ENCODE measurements at places on chromosomes 4 and X.

DNA sequence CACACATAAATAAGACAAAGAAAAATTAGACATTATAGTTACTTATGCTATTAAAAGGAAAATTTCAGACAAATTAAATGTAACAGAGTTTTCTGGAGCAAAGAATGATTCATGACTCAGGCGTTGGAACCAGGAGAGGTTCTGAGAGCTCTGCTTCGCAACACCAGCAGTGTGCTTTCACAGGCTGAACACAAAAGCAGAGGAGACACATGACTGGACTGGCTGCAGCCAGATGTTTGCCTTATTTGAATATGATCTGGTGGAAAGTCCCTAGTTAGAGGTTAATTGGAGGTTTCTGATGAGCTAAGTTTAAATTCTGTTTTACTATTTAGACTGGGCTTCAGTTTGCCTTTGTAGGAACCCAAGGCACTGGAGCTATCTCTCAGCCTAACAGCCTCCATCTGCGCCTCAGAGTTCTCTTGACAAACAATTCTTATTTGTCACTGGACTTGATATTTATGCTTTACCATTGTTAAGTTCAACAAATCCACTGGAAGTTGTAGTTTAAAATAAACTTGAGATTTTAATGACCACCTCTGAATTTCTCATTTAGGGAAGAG is 16.2 kb downstream of the BOD1L1 start:
- DNase-seq, result no peak

DNA sequence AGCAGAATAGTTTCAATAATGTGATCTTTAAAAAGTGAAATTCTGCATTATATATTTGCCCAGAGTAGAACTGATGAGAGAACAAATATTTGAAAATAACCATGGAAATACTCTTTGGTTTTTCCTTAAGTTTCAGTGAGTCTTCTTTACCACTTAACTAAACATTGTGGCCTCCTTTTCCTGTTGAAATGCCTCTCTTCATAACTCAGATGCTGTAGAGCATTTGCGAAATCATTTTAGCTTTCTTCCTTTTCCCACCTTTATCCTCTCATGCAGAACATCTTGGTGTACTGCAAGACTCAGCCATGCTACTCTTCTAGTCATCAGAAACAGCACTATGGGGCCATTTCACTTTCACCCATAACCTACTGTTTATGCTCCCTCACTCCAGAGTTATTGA is 48.2 kb downstream of the CASK start:
- no peak for DNase-seq

DNA sequence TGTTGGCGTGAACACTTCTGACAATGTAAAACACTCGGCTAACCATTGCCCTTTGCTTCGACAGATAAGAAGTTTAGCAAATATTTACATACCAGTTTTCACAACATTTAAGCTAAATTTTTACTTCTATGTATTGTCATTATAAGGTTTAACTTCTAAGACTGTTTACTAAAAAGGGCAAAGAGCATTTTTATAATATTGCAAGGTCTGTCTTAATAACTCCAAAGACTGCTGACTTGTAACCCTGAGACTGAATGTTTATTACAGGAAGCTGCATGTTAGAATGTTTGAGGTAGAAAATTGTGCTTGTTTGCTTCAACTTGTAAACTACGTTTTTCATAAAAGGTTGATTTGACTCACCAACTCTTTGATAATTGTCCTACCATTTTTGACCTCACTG is 213.2 kb upstream of the RPS6KA3 start:
- DNase-seq, result no peak

- no peak for DNase-seq
These were observed 27.9 kb upstream of the MCUB start for GRCh38 chr4:109532182-109532581.

- DNase-seq, result no peak
These were observed 230.8 kb downstream of the INPP4B start for GRCh38 chr4:142615324-142615665.

DNA sequence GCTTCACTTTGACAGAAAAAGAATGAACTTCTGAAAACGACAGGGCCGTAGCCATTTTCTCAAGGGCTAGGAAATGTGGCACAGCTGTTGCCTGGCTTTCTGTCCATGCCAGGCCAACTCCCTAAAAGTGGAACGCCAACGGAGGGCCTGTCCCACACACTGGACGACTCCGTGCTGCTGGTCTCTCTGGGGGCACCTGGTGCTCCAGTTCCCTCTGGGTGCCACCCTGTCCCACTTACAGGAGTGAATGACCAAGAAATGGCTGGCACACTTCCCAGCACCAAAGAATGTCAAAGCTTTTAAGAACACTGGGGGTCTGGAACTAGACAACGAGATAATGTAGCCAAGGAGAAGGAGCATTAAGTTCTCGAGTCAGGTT is 40.9 kb downstream of the GATB start:
- no peak for DNase-seq

DNA sequence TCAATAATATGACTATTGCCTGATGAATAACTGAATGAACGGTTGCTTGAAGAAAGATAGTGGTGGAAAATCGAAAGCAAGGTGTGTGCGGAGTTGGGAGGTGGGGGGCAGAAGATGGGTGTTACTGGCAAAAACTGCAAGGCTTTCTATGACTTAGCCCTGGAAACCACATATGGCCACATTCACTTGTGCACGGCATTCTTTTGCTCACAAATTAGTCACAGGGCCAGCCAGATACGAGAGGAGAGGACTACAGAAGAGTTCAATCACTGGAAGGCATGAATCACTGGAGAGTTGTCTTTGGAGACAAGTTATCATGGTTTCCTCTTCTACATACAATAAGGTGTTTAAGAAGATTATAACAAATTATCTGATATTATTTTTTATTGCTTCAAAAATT is 626.5 kb upstream of the CPEB2 start:
- no peak for DNase-seq

DNA sequence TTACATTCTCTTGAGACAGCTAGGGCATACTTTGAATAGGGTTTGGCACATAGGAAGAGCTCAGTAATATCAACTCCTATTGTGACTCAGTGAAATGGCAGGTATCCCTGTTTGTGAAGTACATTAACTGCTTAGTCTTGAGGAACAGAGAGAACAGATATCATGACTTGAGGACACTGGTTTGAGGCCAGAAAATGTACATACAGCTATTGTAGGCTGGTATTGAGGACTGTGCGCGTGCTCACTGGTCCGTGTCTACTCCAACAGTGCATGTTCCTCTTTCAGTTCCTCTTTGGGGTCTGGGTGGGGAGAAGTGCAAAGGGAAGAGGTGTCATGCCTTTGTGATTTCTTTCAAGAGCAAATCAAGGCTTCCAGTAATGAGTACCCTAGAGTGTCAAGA is 34.6 kb upstream of the TBC1D9 start:
- no peak for DNase-seq

GRCh38 chrX:151983186-151983585 is 8.7 kb upstream of the GABRE start:
- DNase-seq, result no peak

DNA sequence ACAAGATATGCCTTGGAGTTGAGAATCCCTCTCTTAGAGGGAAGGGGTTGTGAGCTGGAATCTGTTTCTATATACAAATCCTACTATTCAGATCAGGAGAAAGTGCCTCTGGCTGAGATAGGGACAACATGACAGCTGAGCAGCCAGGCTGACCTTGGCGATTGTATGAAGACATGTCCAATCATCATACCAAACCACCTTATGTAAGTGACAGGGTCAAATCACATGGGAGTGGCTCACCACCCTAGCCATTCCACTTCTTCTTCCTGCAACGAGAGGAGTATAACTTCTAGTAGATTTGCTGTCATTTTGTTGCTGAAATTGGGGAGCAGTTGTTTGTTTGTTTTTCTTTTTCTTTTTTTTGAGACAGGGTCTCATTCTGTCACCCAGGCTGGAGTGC is 48.3 kb upstream of the TMEM150C start:
- no peak for DNase-seq

GRCh38 chr4:2927696-2928075 is 35.5 kb downstream of the NOP14 start:
- no peak for DNase-seq

DNA sequence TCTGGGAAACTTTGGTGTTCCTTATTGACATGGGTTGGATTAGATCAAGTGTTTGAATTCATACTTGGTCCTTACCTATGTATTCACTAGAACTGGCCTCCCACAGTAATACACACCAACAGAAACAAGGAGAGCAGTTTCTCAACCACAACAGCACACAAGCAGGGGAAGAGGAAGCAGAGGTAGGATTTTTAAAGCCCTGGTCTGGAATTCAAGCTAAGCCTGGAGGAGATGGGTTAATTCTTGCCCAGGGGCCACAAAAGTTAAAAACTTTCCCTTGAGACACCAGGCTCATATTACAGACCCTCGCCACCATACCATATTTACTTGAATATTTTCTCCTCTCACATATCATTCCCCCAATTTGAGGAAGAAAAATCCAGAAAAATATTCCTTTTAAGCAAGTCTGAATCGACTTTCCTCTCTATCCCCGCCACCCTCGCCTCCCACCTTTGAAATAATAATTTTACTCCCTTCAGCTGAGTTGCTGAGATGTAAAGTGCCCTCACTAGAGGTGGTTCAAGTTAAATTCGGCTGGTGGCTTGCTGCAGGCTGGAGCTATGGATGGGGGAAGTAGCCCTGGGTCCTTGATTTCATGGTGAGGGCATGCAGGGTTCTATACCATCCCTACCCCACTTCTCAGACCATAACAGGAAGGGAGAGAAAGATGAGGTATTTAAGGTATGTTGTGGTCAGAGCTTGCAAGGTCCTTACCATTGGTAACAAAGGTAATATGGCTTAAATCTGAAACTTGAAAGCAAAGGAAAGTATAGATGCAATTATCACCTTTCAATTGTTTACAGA is 440.2 kb downstream of the INPP4B start:
- DNase-seq, result no peak

GRCh38 chr4:162392946-162393345 is 229.1 kb upstream of the FSTL5 start:
- DNase-seq, result no peak

GRCh38 chr4:64899563-64899962 is 490.3 kb upstream of the TECRL start:
- no peak for DNase-seq

DNA sequence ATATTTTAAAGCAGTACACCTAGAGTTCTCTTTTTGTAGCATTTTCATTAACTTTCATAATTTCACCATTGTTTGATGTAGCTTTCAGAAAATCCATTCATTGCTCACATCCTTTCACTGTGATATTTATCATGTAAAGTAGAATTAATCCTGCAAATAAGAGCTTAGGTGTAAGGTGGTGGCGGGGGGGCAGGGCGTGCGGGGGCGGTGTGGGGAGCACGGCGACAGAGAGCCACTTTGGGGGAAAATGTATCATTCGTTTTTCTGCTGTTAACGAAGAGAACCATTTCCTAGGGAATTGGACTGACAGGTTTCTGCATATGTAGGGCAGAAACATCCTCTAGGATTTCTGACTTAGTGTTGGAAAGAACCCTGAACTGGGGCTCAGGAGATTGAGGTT is 82.6 kb upstream of the BRS3 start:
- DNase-seq, result no peak

DNA sequence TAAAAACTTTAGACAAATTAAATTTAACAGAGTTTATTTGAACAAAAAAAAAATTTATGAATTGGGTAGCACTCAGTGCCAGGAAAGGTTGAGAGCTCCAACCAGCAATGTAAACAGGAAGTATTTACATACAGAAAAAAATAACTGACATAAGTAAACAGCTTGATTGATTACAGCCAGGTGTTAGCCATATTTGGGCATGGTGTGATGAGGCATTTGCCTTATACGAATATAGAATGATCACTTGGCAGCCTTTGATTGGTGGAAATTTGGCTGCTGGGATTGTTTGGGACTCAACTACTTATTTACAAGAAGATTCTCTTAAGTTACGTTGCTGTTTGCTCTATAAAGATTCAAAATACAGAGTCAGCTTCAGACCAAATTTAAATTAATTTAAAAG is 172.0 kb downstream of the ADAM29 start:
- peak; percentile 28 for DNase-seq

DNA sequence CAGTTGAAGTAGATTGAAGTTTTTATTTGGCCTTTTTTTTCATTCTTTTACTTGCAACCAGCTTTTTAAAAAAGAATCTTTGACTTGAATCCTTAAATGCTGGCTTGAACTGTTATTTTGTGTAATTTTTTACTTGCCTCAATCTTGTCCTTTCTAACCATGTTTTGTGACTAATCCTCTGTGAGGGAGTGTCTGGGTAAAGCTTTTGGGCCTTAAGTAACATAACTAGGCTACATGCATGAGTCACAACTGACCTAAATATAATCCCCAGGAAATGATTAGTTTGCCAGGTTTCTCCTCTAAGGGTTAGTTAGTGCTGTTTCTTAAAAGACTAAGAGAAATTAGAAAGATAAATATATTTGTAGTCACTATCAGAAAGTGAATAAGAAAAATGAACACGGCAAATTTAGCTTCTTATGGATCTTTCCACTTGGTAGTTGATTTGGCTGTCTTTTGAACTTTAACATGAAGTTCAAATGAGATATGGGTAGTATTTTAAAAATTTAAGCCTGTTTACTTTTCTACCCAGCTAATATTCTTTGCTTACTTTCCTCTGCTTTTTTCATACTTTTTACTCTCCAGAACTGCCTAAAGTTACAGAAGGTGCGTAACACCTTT is 13.0 kb downstream of the EXOC1 start:
- DNase-seq, result no peak

DNA sequence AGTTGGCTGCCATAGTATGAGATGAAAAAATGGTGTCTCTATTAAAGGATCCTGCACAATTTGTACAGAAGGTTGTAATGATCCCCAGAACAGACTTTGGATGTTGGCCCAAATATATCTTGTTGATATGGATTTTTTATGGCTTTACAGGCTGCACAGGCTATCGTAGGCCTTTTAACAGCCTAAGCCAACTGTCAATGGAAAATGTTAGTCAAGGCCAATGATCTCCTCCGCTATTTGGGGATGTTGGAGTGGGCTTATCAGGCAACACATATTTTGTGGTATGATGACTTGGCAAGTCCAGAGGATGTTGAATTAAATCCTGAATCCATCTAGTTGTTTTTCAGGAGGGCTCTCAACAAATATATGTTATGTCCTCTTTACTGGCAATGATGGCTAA is 42.1 kb downstream of the ZCCHC13 start:
- DNase-seq, result no peak

DNA sequence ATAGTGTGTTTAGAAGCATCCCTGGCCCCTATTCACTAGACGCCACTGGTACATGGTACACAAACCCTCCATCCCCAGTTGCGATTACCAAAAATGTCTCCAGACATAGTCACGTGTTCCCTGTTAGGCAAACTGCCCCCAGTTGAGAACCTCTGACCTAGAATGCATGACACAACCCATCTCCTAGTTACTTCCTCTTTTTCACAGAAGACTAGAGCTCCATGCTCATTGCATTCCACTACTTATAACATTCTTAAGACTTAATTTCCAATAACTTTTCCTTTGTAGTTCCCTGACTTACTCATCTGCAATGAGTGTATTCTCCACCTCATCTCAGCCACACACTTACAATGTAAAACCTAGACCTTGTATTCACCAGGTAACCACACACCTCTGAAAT is 68.6 kb downstream of the PRSS12 start:
- DNase-seq, result no peak

Measured in NCI-H1092 (cell line).